ENCODE measurements at places on chromosomes 6 and 20.

DNA sequence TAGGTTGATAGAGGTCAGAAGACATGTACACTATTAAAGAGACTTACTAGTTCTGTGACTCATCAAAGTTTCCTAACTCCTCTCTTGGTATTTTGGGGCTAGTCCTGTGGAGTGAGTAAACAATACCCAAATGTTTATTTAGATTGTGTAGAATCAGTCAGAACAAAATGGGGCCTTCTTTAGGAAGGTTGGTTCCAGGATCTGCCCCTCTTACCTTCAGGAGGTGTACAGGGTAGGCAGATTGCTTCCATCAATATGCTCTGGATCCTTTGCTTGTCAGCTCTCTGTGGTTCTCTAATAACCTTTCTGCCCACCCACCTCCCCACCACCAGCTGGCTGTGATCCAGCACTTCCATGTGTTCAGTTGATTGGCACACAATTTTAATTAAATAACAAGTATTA lies 107.0 kb downstream of the POPDC3 start:
- DNase-seq = peak; percentile 17

GRCh38 chr20:47764154-47764733 lies 21.0 kb downstream of the SULF2 start:
- no peak for DNase-seq

- DNase-seq = no peak
These were observed 1.3 kb upstream of the ASXL1 start for GRCh38 chr20:32356622-32357374.

DNA sequence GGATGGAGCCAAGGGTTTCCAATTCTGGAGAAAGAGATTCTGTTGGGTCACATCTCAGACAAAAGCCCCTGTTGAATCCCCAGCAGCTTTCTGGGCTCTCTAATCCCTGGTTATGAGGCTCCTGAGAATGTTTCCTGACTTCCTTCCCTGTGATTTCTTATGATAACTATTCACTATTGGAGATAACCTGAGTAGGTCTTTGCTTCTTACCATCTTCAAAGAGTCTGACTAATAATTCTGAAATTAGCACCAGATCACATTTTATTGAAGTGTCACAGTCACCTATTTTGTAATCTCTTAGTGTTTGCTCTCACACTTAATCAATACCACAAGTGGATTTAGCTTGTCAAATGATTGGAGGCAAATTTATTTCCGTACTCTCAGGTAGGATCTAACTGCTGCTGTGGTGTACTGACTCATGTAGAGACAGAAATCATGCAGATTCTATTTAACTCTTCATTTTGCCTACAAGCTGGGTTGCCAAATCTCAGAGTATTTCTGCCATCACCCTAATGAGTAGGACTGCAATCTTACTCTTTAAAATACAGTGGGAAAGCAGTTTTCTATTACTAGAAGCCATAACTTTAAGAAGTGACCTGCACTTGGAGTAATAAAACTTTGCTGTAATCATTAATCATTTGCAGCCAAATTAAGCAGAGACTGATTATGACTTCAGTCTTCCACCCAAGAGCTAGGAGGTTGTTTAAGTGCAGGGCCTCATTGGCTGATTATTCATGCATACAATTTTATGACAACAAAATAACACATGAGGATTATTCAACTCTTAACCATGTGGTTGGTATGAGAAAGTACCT lies 422.1 kb downstream of the EPM2A start:
- no peak for DNase-seq

- DNase-seq = peak; percentile 77
These were observed 33.5 kb downstream of the CARMIL1 start for GRCh38 chr6:25312703-25313102.

- DNase-seq = no peak
These were observed 55.4 kb downstream of the NFATC2 start for GRCh38 chr20:51487076-51487475.

- peak; percentile 23 for DNase-seq
These were observed 249.5 kb downstream of the ADGRG6 start for GRCh38 chr6:142551274-142551811.

DNA sequence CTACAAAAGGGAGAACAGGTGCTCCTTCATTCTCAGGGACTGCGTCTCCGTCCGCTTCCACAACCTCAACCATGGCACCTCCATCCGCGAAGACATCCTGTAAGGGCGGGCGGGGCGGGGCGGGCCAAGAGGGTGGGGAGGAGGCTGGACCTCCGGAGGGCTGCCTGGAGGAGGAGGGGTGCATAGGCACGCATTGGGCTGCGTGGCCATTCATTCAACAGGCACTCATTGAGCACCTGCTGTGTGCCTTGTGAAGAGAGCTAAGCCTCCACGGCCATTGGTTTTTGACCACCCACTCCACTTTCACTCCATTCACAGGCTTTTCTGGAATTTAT lies 435 bp downstream of the ZSWIM3 start:
- no peak for DNase-seq

DNA sequence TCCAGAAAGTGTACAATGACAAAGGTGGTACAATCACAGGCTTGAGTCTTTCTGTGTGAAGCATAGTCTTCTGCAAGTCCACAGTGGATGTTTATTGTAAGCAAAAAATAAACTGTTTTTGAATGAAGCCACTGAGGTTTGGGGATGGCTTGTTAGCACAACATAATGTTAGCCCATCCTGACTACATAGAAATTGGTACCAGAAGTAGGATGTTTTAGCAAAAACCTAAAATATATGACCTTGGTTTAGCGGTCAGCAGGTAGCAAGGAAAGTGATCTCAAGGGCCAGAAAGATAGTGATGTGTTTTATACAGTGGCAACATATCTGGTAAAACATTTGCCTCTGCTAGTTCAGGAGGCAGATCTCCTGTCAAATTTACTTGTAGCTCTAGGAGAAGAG lies 15.8 kb downstream of the PLAGL1 start:
- DNase-seq = no peak

DNA sequence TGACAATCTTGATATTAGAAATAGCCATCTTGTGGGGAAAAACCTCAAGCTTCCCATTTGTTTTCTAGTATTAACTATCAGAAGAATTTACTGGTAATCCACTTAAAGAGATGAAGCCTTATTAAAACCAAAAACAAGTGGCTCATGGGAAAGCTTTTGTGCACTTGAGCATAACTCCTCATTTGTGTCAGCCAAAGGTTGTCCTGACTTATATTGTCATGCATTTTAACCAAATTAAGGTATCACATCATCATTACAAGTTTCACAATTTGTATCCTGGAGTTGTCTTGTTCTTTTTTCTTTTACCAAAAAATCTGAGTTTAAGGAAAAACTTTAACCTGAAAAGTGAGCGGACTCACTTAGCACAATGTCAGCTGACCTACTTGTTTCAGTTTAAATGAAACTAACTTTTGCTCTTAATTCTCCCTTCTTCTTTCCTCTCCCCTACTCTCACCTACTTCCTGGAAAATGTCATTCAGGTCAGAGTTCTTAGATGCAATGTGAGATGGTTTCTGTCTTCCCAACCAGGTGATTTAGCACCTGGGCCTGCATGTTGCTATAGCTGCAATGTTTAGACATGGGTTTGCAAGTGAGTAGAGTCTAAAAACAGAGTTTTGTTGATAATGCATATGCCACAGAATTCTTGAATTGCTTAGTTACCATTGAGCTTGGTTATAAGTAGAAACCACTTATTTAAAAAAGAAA lies 82.8 kb downstream of the TNFAIP3 start:
- DNase-seq = no peak

DNA sequence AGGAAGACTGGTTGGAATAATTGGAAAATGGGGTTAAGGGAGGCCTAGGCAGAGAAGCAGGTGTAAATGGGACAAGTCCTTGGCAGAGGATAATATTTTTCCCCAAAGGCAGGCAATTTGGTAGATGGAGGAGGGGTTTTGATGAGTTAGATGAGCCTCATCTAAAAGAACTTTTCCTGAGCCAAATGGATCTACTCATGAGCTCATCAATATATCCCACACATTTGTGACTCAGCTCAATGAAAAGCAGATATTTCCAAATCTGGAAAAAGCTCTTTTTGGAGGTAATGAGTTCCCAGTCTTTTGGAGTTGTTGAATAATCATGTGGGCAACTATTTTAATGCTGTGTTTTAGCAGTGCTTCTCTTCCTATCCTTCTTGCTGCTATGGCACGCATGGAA lies 685.5 kb upstream of the CITED2 start:
- peak; percentile 61 for DNase-seq
